Fibroblast of gingiva (primary cell): ENCODE measurements at places on chromosomes 5 and 9.

DNA sequence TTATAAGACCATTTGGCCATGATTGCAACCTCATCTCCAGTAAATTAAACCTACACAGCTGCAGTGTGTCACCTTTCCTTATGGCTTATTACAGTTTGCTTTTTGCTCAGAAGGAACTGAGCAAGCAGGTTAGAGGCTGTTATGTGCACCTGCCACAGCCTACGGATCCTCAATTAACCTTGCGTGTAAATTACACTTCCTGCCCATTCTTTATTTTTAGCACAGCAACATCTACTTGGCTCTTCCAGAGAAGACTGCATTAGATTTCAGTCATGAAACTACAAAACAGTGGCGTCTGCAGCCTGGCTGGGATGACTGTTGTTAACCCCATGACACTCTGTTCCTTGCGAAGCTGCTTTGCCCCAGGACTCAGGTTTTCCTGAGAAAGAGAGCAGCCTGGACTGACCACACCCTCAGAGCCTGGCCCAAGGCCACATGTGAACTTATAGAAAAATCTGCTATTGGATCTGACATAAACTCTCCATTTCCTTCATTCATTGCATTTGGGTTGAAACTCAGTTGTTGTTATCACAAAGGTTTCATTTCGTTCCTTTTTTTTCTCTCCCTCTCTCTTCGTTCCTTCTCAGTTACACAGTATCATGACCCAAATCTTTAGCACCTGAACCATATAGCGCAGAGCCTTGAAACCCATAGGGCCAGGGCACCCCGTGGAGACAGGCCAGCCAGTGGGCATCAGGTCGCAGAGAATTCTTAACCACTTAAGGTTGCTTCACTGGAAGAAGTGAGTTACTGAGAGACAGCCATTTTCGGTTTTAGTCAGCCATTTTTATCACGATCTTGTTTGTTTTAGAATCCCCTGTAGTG is 138.6 kb downstream of the PALM2AKAP2 start:
- no peak for DNase-seq

- DNase-seq: no peak
Observed at GRCh38 chr9:19231126-19231903, 822 bp downstream of the DENND4C start.

GRCh38 chr5:127077366-127077765 is 4.1 kb upstream of the C5orf63 start:
- DNase-seq: no peak

GRCh38 chr5:134149571-134150303 is 27.0 kb downstream of the SKP1 start:
- no peak for DNase-seq

DNA sequence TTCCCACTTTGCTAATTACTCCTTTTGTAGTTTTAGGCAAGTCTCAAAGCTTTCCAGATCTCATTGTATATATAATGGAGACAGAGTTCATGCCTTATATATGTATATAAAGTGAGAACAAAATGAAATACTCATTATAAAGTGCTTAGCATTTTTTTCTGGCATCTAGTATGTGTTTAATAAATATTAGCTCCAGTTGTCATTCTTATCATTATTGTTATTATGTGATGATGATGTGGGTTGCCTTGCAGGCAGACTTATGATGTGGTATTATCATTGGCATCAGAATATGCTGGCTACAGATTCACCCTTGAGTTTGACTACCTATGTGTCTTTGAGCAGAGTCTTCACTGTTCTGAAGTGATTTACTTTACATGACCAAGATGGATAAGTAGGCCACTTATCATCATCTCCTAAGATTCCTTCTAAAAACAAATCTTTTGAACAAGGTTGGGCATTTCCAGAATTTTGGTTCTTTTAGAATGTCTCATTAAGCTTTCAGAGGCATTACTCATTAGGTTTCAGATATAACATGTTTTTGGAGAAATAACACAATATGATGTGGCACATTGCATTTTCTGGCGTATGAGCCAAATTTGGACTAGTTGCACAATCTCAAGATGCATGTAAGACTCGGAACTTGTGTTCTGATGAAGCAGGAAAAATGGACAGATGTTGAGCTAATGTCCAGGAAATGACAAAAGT is 145.6 kb upstream of the TNC start:
- peak; percentile 92 for DNase-seq

DNA sequence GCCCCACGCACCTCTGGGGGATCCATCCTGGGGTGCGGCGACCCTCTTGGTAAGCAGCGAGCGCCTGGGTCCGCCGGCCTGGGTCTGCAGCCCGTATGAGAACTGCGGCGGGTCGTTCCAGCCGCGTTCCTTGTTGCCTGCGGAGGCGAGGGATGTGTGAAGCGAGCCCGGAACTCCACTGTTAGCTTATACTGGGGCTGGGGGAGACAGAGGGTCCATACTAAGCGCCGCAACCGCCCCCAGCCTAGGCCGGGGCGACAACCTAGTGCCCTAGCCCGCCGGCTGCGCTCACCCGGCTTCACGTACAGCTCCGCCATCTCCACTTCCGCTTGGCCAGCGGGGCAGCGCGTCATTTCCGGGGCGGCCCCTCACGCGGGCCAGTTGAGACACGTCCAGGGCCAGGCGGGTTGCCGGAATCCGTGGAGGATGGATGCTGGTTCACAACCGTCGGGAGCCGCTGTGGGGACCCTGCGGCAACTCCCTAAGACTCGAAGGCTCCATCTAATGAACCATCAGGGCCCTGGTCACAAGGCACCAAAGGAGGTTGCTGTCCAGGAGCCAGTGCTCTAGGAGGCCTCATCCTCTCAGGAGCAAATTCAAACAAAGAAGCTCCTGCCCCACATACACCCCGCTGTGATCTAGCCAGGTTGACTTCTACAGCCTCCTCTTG is at the start of gene SRA1:
SRA1 (minus strand) TSS at position 338 of the 670 bp plus-strand sequence; CDS start at position 317, 21 bp downstream.
- peak; percentile 86 for DNase-seq

GRCh38 chr5:59249160-59249559 is 644.4 kb downstream of the PDE4D start:
- no peak for DNase-seq

DNA sequence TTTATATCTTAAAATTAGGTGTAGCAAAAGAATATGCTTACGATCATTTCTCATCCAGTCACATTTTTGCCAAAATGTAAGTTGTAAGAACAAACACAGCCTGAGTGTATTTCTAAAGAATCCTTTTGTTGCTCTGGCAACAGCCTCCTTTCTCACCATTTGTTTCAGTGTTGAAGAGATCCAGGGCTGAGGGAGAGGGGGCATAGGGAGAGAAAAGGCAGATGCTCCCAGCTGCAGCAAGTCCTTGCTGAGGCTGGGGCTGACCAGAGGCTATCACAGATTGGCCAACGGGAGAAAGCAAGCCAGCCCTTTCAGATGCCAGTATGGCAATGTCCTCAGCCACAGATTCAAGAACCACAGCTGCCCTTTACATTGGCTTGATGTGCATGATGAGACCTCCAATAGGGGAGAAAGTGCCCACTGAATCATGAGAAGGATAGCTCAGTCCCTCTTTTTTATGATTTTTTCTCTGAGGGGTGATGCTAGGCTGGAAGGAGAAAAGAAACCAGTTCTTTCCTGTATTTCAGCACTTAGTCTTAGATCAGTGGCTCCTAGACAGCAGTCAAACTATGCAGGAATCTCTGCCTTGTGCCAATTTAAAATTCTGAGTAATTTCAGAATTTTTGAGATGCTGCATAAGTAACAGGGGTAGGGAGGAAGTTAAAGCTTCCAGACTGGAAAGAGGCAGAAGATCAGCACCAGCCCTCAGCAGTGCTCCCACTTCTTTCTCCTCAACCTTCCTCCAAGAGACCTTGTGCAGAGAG is 142.1 kb downstream of the LHFPL2 start:
- DNase-seq: no peak

- DNase-seq: no peak
Observed at GRCh38 chr5:144195448-144195847, 24.8 kb downstream of the KCTD16 start.

- DNase-seq: peak; percentile 51
Observed at GRCh38 chr9:86598411-86599239, 244.4 kb upstream of the TUT7 start.
